ENCODE measurements at places on chromosomes 11 and 22. TPM values are rescaled to one million over a fixed set of nuclear protein-coding genes. Genes with fewer than 3 reads are reported as not detected.

Gene CSF2RB
- total RNA-seq = not detected

DNA sequence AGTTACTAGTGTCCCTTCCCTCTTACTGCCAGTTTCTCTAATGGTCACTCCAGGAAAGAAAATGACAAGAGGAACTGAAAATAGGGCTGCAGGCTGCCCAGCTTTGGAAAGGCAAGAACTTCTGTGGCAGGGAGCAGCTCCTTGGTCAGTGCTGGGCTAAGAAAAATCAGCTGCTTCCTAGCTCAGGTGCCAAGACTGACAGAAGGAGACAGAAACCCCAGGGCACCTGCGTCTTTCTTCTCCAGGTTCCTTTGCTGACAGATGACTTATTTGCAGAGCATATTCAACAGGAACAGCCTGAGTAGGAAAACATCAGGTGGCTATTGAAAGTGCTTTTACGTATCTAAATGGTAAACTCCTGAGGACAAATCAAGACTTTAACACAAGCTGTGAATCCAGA lies 25.4 kb downstream of the MAML2 start:
- DNase-seq = no peak
- H3K36me3 ChIP-seq = peaks cover 1% of the 10 kb centered on the region
- H3K27me3 ChIP-seq = no peaks in the 10 kb centered on the region
- H3K4me3 ChIP-seq = no peak overlapping the region
- H3K4me1 ChIP-seq = peaks cover 64% of the 10 kb centered on the region
- H3K27ac ChIP-seq = peak overlapping the region; percentile 53

DNA sequence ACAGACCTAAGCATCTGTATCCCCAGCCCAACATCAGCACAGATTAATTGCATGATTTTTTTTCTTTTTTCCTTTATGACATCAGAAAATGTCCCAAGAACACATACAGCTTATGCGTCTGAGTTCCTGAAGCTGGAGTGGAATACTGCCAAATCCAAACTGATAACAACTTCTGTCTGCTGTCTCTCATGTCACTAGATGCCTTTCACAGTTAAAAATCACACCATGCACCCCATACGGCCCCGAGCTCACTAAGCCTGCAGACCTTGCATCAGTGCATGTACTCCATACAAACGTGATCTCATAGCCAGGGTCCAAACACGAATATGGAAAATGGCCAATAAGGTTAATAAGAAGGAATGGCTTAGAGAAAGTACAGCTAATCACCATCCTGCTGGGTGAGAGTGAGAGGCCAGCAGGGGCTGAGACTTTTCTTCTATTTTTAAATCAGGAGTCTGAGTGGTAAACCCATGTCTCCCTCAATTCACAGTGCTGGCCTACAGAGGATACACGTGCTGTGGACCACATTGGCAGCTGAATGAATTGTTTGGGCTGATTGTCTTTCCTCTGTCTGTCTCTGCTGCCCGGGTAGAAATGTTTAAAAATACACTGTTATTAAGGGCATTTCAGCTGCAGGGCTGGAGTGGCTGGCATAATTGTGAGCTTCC lies 350.6 kb upstream of the RAG2 start:
- no peak overlapping the region for H3K4me3 ChIP-seq
- no peaks in the 10 kb centered on the region for H3K36me3 ChIP-seq
- H3K27me3 ChIP-seq = no peaks in the 10 kb centered on the region

- no peak overlapping the region for H3K27ac ChIP-seq
- H3K36me3 ChIP-seq = no peaks in the 10 kb centered on the region
- no peak for DNase-seq
- H3K27me3 ChIP-seq = no peaks in the 10 kb centered on the region
- H3K4me1 ChIP-seq = no peaks in the 10 kb centered on the region
These were observed 511.2 kb upstream of the LRRC4C start for GRCh38 chr11:41970681-41971080.

DNA sequence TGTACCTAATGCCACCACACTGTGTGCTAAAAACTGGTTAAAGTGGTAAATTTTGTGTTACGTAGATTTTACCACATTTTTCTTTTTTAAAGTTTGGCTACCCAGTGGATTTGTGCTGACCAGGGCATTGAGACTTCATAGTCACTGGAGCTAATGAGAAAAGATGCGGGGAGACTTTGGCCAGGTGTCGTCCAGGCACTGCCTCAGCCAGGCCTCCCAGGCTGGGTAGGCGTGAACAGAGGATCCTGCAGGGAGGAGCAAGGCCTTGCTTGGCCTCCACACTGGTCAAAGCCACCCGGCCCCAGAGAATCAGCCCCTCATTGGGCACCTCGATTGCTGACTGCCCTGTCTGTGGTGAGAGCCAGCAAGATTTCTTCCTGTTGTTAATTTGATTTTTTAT lies 13.4 kb upstream of the MGAT3 start:
- H3K4me1 ChIP-seq = peaks cover 44% of the 10 kb centered on the region
- no peak overlapping the region for H3K4me3 ChIP-seq
- peak overlapping the region; percentile 8 for H3K27ac ChIP-seq
- H3K36me3 ChIP-seq = no peaks in the 10 kb centered on the region

Gene OR56A4
- not detected for total RNA-seq

DNA sequence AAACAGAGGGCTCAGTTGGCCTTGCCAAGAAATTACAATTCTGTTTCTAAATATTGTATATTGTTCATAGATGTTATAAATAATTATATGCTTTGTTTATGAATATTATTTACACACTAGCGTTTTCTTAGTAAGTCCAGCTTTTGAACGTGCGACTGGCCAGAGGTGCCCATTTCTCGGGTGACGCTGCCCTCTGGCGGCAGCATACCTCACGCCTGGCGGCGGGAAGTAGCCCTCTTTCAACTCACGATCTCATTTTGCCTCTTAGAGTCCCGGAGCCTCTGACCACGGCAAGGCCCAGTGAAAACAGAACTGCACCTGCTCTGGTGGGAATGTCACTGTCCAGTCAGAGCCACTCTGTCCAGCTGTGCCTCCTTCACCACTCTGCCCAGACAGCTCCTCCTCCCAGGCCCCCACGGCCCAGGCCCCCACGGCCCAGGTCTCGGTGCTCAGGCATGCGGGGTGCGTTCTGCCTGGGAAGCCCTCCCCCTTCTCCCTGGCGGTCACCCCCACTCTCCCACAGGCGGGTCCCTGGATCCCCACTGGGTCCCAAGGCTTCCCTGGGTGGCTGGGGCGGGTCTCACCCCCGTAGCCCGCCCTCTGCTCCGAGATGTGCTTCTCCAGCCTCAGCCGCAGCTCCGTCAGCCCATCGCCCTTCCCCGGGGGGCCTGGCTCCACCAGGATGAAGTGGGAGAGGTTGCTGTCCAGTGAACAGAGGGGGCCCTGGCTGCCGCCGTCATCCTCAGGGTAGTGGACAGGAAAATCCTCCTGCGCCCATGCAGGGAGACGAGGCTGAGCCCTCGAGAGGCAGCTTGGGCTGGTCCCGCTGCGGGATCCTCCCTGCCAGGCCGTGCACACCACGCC lies 19.3 kb downstream of the TSSC4 start:
- H3K27ac ChIP-seq = no peak overlapping the region
- peak; percentile 80 for DNase-seq
- H3K4me3 ChIP-seq = no peak overlapping the region
- peaks cover 4% of the 10 kb centered on the region for H3K4me1 ChIP-seq

GRCh38 chr11:133525976-133526375 lies 6.3 kb downstream of the OPCML start:
- H3K36me3 ChIP-seq = no peaks in the 10 kb centered on the region
- peaks cover 2% of the 10 kb centered on the region for H3K4me1 ChIP-seq
- no peak overlapping the region for H3K27ac ChIP-seq

- peaks cover 7% of the 10 kb centered on the region for H3K4me1 ChIP-seq
- no peak overlapping the region for H3K27ac ChIP-seq
- no peaks in the 10 kb centered on the region for H3K36me3 ChIP-seq
- H3K27me3 ChIP-seq = no peaks in the 10 kb centered on the region
- no peak for DNase-seq
- H3K4me3 ChIP-seq = no peak overlapping the region
These were observed 9.6 kb downstream of the PARVB start for GRCh38 chr22:44033694-44034093.

DNA sequence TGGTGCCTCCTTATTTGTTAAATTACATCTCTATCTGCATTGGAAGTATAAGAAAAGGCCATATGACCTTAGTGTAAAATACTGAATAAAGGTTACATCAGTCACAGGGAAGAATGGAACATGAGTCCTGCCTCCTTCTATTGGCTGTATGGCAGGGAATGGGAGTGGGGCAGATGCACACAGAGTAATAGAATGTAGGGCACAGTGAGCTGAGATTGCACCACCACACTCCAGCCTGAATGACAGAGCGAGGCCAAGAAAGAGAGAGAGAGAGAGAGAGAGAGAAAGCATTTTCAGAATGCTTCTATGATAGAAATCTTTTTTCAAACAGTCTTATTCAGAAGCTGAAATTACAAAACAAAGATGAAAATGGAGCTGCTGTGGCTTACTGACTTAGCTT lies 58.8 kb downstream of the SLN start:
- DNase-seq = no peak
- H3K27ac ChIP-seq = no peak overlapping the region
- H3K36me3 ChIP-seq = no peaks in the 10 kb centered on the region
- no peaks in the 10 kb centered on the region for H3K4me1 ChIP-seq
- no peaks in the 10 kb centered on the region for H3K27me3 ChIP-seq
- H3K4me3 ChIP-seq = no peak overlapping the region

GRCh38 chr11:128707681-128708080 lies 13.8 kb downstream of the FLI1 start:
- no peaks in the 10 kb centered on the region for H3K27me3 ChIP-seq
- DNase-seq = no peak
- H3K27ac ChIP-seq = no peak overlapping the region
- no peak overlapping the region for H3K4me3 ChIP-seq
- H3K4me1 ChIP-seq = peaks cover 9% of the 10 kb centered on the region

Gene RAB38
- total RNA-seq = 0.41 TPM
